AG09309 (cell line): ENCODE measurements at places on chromosomes 11 and 22.

- no peak for DNase-seq
These were observed 8.9 kb downstream of the SCARF2 start for GRCh38 chr22:20428496-20429253.

GRCh38 chr11:8315954-8316353, 52.3 kb upstream of the LMO1 start:
- no peak for DNase-seq

DNA sequence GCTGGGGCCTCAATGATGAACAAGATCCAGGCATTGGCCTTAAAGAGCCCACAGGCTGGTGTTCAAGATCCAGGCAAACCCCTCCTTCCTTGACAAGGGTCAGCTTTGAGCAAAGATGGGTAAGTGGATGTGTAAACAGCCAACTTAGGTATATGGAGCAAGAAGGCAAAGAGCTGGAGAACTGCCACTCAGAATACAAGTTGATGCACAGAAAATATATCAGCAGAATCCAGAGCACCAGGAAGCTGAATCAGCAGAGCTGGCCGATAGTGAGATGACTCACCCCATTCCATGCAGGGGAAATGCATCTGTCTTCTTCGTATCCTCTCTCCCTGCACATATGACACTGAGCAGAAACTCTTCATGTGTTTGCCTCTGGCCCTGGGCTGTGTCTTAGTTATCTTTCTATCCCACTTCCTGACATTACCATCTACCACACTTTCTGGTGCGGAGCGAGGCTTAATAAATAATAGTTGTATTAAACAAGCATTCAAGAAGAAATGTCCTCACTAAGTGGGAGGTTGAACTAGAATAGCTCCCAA, 57.8 kb downstream of the ENDOD1 start:
- peak; percentile 41 for DNase-seq

GRCh38 chr22:43230571-43230970, 43.6 kb upstream of the TTLL12 start:
- DNase-seq = no peak

DNA sequence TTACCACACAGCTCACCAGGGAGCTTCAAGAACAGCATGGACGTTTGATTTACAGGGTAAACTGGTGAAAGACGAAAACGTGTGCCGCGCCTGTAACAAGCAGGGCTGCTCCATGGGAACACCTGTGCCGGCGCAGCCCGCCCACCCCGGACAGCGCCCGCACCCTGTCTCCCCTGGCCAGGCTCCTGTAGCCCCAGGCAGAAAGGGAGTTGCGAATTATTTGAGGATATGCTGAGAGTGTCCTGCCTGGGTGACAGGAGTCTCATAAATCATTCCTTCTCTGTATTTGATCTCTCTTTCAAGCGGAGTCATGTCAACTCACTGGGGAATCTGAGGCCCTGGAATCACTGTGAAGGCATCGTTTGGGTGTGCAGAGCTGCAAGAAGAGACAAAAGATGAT, 804.3 kb downstream of the OPCML start:
- no peak for DNase-seq

DNA sequence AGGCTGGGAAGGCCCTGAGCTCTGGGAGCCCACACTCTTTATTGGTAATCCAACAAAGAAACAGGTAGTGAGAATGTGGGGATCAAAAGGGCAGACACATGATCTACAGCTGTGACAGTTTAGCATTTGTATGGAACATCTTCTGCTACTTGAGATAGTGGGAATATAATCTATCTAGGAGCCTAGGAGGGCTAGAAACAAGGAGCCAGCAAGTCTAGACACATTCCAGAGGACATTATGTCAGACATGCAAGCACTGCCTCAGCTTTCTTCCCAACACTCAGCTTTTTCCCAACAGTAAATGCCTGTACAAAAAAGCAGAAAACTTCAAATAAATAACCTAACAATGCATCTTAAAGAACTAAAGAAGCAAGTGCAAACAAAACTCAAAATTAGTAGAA, 1150.6 kb upstream of the RAG2 start:
- no peak for DNase-seq

DNA sequence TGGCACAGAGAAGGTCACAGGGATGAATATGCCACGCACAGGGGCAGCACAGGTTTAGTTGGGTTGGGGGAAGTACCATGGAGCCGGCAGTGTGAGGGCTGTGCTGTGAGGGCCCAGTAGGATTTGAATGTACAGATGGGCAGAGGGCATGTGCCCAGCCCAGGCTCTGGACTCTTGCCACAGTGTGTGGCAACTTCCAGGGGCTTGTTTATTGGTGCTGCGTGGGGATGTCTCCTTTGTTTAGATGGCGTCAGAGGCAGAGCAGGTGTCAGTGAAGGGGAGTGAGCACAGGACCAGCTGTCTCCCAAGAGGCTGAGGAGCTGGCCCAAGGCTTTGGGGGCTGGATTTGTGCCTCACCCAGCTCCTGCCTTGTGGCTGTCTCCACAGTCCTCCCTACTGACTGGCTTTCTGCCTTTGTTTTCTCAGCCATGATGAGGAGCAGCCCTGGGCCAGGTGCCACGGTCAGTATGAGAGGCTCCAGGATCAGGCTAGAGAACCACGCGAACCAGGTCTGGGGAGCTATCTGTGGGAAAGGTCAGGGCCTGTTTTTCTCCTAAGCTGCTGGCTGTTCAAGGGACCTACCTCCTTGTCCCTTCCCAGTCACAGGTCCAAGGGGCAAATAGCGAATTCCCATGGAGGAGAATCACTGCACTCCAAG, 21.9 kb downstream of the SUN2 start:
- no peak for DNase-seq

DNA sequence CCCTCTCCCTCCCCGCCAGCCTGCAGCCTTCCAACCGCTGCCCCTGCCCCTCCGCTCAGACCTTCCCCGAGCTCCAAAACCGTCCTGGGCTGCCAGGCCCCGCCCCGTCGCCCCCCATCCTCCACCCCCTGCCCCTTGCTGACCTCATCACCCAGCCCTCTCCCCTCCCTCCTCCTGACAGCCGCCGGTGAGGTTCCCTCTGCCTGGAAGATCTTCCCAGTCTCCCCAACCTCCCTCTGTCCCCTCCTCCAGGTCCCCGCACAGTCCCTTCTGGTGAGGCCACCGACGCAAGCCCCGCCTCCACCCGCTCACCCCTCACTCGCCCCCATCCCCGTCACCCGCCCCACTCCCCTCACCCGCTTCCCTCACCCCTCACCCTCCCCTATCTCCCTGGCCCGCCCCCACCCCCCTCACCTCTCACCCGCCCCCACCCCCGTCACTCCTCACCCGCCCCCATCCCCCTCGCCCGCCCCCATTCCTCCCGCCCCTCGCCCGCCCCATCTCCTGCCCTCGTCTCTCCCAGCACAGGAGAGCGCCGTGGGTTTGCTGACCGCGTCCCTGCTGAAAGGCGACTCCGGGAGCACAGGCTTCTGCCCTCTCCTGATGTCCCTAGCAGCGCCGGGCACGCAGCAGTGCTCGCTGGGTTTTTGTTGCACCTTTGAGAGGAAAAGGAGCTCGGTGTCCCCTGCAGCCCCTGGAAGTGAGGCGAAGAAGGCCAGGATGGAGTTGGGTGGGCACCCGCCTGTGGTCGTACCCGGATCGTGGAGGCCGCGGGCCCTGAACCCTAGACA, 16.4 kb upstream of the UPK3A start:
- DNase-seq = no peak

DNA sequence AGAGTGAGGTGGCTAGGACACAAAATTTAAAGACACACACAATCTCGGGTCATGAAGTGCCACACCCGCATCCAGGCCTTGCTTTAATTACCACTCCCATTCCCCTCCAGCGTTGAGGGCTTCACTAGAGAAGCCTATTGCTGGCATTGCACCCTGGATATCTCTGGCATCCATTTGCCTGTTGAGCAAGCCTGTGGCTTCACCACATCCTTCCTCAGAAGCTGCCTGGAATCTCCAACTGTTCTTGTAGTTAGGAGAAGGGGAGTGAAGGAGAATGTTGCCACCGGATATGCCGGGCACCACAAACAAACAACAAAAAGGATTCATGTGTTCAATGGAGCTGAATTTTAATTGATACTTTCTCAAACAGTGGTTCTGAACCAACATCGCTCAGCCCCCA, 34.4 kb upstream of the RCN1 start:
- DNase-seq = peak; percentile 64

DNA sequence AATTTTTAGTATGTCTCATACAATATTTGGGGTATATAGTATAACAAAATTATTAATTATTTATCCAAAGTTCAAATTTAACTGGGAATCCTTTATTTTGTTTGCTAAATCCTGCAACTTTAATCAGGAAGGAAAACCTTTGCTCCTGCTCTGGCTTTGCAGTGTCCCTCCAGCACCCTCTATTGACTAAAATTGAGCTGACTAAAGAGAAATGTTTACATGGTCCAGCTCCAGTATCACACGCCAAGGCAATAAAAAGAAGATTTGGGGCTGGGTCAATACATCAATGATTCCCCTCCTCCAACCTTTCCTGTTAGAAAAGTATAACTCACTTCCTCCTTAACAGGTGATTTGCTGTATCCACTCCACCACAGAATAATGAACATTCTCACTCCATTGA, 153.0 kb upstream of the LRRC4C start:
- no peak for DNase-seq

DNA sequence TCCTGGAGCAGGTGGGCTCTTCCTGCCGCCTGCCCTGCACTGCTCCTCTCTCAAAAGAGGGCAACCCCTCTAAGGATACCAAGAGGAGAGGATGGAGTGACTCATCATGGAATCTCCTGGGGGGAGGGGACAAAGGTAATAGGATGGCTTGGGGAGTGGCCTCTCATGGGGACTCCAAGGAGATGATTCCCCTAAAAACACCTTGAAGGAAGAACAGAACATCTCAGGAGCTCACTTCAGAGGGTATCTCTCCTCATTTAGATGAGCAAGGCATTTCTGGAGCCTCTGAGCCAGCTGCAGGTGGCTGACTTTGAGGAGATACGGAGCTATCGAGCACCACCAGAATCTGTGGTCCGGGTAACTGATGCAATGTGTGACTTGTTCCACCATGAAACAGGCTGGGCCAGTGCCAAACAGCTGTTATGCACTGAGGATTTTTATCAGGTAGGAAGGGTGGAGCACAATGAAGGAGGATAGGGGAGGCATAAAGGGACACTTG, 40.2 kb downstream of the RRP8 start:
- no peak for DNase-seq

DNA sequence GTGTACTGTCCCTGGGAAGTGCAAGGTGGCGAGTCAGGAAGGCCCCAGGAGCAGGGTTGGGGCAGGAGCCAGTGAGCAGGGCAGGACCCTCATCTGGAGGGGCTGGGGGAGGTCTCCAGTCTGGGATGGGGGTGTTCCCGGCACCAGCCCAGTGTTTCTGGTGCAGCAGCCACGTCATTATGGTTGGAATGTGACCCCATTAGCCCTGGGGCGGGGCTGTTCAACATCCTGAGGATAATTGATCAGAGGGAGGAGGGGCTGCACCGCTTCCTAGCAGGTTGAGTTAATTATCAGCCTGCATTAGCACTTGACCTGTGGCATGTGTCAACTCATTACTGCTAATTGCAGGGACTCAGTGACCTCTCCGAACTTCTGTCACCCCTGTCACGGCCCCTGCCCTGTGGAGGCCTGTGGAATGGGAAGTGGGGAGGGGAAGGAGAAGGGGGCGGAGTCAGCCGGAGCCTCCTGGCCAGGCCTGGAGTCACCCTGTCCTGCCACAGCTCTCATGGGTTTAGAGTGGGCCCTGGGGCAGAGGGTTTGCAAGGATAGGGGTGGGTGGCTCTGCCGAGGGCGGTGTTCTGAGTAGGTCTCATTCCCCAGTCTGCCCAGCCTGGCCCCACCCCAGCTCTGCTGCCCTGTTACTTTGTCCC, 52.8 kb upstream of the CCDC188 start:
- DNase-seq = no peak

DNA sequence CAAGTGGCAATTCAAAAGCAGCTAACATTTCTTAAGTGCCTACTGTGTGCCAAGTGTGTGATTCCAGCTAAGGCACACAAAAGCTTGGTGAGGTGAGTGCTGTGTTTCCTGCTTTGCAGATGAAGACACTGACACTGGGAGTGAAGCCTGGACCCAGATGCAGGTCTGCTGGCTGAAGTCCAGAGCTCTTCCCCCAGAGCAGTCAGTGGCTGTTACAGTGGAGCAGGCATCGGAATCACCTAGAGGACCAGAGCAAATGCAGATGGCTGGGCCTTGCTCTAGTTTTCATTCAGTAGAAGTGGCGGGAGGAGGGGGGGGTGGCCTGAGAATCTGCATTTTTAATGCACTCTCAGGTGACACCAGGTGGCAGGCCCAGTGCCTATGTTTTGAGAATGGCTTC, 342.3 kb downstream of the CADM1 start:
- DNase-seq = no peak

- DNase-seq = no peak
These were observed 31.3 kb upstream of the DGKZ start for GRCh38 chr11:46315783-46316563.

DNA sequence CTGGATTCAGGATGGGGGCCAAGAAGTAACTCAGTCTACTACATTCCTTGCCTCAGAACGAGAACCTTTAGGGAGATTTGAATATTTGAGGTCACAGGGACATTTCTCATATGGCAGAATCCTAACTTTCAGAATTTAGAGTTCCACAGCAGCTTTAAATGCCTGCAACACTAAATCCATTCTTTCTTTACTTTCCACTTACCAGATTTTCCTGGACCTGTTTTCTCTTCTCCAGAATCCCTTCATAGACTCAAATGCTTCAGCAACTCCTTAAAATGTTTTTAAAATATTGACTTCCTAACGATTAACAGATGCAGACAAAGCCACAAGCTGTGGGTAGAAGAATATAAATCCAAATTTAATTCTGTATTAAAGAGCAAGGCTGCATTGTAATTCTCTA, 63.1 kb downstream of the PRSS23 start:
- no peak for DNase-seq

DNA sequence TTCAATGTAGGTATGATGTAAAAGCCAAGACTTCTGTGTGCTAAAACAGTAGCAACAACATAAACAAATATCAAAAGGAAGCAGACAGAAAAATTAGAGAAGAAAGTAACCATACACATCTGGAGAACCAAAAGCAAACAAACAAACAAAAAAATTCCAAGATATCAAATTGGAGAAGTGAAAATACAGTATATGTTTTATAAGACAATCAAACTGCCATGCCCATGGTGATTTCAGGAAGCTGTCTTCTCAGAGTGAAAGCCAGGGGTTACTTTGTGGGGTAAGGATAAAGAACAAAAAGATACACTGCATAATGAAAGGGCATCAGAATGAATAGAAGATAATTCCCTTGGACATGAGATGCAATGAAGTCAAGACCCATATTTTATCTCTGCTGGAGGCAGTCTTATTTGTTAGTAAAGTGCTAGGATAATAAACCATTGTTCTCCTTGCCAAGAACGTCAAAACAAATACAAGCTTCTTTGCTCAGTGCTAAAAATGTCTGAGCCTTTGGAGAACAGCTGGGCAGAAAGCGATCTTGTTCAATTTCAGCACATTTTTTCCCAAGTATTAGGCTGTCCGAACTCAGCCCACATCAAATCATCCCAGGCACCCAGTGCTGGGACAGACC, 38.1 kb upstream of the LDLRAD3 start:
- no peak for DNase-seq

GRCh38 chr11:65777241-65777640, 3.5 kb downstream of the AP5B1 start:
- no peak for DNase-seq

GRCh38 chr11:56624661-56625110, 10.0 kb upstream of the OR5M1 start:
- peak; percentile 10 for DNase-seq
